Stimulated activated CD4-positive, alpha-beta T cell treated with anti-CD3 and anti-CD28 coated beads, Interleukin-1b, Interleukin-23, amount 100 ng/mL, for 48 hours (primary cell): ENCODE measurements at places on chromosomes 16 and 17.
A peak's percentile ranks its signal among the peaks of the same experiment; 100 is the strongest.

DNA sequence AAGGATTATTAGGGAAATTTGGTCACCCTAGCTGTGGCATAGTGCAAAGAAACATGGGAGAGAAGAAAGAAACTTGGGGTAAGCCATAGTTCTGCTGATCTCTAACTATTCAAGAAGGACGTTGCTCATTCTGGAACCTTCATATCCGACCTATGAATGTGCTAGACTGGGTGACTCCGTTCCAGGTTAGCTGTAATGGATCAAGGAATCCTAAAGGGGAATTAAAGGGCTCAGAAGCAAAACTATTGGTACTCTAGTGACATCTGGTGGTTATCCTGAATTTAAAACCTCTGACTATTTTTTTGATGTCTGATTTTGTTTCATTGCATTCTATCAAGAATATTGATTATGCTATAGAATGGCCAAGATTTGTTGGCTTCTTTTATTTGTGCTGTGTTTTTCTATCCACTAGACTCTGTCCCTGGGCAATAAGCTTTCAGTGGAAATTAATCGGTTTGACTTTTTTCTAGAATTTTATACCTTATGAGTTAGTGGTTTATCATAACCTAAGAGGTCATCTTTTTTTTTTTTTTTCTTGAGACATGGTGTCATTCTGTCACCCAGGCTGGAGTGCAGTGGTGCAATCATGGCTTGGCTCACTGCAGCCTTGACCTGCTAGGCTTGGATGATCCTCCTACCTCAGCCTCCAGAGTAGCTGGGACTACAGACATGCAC is 19.5 kb downstream of the PCTP start:
- no peak for DNase-seq

GRCh38 chr16:52743707-52744106 is 196.8 kb upstream of the TOX3 start:
- no peak for DNase-seq

DNA sequence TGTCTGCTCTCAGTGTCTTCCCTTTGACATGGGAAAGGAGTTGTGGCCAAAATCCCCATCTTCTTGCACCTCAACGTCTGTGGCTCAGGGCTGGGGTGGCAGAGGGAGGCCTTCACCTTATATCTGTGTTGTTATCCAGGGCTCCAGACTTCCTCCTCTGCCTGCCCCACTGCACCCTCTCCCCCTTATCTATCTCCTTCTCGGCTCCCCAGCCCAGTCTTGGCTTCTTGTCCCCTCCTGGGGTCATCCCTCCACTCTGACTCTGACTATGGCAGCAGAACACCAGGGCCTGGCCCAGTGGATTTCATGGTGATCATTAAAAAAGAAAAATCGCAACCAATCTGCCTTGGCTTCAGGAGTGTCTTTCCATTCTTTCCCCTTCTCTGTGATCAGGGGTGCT is 918 bp upstream of the MRM1 start:
- DNase-seq, result no peak

DNA sequence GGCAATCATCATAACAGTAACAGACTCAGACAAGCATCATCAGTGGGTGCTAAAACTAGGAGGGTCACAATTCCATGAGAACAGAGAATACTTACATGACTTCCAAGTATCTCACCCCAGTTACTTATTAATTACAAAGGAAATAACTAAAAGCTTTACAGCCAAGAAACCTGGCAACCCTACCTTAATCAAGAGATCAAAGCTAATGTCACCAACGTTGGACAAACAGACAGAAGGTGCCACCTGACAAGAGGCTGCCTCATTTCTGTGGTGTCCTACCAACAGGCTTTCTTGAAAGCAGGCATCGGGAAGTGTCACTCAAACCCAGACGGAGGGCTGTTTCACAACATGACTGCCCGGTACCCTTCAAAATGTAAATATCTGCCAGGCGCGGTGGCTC is 84.6 kb downstream of the RMI2 start:
- no peak for DNase-seq

GRCh38 chr16:77271532-77272426 is 72.6 kb downstream of the SYCE1L start:
- no peak for DNase-seq

DNA sequence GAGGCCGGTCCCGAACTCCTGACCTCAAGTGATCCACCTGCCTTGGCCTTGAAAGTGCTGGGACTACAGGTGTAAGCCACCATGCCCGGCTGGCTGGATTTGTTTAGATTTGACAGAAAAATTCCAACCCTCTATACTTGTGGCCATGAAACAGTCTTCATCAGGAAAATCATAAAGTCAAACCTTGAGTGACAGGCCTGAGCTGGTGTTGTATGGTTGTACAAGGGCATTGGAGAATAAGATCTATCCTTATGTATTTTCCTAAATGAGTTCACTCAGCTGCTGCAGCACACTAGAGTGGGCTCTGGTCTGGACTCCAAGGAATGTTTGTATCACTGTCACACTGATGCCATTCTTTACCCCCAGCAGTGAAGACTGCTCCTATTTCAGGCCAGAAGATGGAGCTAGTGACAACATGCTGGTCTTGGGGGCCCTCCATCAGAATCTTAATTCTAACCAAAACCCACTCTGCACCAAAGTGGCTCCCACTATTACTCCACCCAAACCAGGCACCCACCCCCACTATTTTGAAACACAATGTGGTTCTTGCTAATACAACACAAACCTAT is 27.4 kb downstream of the SNX11 start:
- DNase-seq, result no peak

- no peak for DNase-seq
Observed at GRCh38 chr16:78574571-78574970, 475.1 kb downstream of the WWOX start.

DNA sequence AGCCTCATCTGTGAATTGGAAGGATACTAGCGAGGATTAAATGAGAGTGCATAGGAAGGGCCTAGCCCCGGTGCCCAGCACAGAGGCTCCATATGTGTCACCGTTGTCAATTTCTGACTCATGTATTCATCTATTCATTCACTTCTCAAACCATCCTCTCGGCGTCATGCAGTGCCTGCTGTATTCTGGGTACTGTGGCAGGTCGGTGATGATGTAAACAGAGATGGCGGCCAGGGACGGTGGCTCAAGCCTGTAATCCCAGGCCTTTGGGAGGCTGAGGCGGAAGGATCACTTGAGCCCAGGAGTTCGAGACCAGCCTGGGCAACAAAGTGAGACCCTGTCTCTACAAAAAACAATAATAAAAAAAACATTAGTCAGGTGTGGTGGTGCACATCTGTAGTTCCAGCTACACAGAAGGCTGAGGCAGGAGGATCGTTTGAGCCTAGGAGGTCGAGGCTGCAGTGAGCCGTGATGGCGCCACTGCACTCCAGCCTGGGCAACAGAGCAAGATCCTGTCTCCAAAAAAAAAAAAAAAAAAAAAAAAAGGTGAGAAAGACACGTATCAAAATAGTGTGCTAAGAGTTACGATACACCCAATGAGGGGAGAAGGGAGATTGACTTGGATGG is 4.3 kb upstream of the PPP1R1B start:
- peak; percentile 72 for DNase-seq

- DNase-seq, result no peak
Observed at GRCh38 chr16:53121661-53122060, 66.9 kb downstream of the CHD9 start.

- DNase-seq, result peak; percentile 58
Observed at GRCh38 chr16:17470908-17471718, at the start of gene XYLT1. TSS of gene XYLT1 (minus strand) at chr16:17470960. CDS start at chr16:17470796, 164 bp downstream.

GRCh38 chr17:62696256-62696655 is 68.8 kb downstream of the MRC2 start:
- no peak for DNase-seq

DNA sequence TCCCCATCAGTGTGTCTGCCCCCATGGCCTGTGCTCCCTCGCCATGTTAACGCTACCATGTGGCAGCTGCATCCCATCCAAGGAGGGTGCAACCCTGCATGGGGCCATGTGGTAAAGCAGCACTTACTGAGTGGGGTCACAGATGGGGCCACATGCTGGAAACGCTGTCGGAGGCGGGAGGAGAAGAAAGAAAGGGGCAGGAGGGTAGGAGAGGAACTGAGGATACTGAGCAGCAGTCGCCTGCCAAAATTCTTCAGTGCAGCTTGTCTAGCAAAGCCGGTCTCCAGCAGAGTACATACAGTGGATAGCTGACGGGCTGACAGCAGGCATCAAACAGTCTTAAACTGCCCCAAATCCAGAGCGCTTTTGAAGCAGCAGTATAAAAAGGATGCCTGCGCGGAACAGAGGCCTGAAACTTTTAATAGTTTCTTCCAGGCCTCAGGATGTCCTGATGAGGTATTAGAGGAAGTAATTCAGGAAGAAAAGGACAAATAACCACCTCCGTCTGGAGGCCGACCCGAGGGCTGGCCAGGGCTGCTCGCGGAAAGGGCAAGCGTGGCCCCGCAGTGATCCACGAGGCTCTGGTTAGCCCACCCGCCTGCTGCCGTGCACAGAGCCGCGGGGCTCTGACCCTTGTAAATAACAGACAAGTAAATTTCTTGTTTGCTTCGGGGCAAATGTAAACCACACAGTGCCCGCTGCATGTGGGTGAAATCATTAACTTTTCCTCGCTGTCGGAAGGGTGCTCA is 149.0 kb downstream of the CCDC182 start:
- no peak for DNase-seq

- DNase-seq, result no peak
Observed at GRCh38 chr16:75017670-75018525, 19.1 kb downstream of the ZNRF1 start.

GRCh38 chr16:11207646-11208045 is 48.4 kb downstream of the SOCS1 start:
- DNase-seq, result no peak

DNA sequence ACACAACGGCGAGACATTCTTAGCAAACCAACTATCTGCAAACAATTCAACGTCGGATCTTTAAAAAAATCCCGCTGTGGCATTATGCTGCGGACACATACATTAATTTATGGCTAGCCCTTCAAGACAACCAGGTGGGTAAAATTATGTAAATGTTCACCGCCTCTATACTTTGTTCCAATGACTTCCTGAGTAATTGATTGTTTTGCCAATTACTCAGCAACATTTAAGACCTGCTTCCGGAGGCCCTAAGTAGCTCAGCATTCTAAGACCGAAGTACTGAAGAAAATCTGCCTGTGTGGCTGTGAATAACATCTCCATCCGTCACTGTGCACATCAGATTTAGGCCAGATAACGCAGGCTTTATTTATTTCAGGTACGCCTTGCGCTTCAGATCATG is 23.3 kb downstream of the QPRT start:
- DNase-seq, result peak; percentile 11

DNA sequence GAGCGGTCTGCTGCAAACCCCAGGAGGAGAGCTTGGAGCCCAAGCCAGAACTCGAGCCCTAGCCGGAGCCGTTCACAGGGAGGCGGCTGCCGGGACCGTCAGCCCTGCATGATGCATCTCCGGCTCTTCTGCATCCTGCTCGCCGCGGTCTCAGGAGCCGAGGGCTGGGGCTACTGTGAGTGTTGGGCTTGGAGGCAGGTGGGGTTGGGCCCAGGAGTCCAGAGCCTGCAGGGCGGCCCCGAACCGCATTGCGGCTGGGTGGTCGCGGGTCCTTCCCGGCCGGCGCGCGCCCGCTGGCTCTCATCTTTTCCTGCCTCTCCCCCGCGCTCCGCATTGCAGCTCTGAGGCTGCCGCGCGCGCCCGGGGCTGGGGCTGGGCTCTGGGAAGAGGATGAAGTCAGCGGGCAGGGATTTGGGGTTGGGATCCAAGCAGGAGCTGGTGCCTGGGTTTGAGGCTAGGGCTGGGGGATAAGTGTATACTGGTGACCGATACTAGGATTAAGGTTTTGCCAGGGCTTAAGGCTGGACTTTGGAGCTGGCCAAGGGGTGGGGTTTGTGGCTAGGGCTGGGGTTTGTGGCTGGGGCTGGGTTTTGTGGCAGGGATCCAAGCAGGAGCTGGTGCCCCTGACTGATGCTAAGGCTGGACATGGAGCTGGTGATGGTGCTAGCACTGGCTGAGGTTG is 532 bp downstream of the CNTNAP1 start:
- DNase-seq, result peak; percentile 36

GRCh38 chr16:85461022-85461813 is 151.9 kb upstream of the GSE1 start:
- DNase-seq, result no peak
